ENCODE measurements at places on chromosomes 12 and 14. TPM values are rescaled to one million over a fixed set of nuclear protein-coding genes. Genes with fewer than 3 reads are reported as not detected.

- no peak for DNase-seq
Observed at GRCh38 chr14:32476532-32476931, 147.4 kb downstream of the AKAP6 start.

GRCh38 chr12:1013618-1014489 is 22.8 kb downstream of the ERC1 start:
- no peak for DNase-seq

DNA sequence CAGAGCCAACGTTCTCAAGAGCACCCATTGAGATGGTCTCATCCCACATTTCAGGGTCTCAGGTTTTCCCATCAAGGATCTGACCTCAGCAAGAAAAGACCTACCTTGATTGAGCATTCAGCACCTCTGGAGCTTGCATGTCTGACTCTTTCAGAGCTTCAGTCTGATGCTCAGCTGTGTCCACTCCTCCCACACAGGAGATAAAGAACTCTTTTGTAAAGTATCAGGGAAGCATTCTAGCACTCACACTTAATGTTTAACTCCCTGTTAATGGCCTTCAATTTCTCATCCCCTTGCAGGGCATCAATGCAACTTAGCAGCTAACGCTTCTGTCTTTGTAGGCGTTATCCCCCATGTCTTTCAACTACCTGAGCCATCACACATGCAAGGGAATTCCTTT is 124.1 kb downstream of the GALC start:
- DNase-seq = no peak

DNA sequence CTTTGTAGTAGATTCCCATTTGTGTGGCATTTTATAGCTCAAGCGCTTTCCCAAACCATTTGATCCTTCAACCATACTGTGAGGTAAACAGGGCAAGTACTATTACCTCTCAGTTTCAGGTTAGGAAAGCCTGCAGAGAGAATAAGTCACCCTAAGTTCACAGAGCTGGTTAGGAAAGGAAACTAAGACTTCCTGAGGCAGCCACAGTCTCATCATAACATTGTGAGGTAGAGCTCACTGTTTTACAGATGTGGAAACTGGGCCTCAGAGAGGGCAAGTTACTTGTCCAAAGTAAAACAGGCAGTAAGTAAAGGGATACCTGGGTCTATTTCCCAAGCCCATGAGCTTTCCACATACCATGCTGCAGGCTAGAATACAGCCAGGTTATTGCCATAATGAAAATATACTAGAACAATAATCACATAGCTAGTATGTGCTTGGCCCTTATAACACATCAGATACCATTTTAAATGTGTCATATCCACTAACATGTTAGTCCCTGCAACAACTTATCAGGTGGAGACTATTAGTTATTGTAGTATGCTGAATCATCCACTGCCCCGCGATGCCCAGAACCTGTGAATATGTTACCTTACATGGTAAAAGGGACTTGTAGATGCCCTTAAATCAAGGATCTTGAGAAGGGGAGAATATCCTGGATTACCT is 150.9 kb upstream of the GRIP1 start:
- no peak for DNase-seq

GRCh38 chr12:176321-177181 is 37.4 kb downstream of the SLC6A12 start:
- DNase-seq = no peak

The RD3L gene
- not detected for total RNA-seq

GRCh38 chr12:118238888-118239287 is 103.0 kb downstream of the PEBP1 start:
- no peak for DNase-seq

DNA sequence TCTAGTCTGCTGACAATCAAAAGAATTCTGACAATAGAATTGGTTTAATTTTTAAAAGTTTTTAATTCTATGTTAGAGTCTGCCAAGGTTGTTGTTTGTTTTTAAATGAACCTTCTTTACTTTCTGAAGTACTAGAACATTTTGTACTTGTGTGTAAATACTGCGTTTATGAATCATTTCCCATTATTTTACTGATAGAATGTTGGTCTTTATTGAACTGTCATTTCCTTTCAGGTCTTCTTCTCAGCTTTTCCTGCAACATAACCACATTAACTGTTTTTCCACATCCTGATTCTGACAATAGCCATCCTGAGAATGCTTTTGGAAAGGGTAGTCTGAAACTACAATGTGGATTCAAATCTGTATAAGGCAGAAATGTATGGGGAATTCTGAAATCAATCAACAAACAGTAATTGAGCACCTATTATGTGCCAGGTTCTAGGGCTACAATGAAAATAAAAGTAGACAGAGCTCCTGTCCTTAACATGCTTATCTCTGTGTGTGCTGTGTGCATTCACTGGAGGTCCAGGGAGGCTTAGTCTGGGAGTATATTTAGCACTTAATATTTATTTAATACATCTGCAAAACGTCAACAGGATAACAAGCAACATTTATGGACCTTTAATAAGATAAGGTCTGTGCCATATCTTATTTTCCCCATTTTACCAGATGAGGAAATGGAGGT is 73.1 kb upstream of the SLC38A2 start:
- no peak for DNase-seq

The BDKRB2 gene
- 0.05 TPM for total RNA-seq

- no peak for DNase-seq
Observed at GRCh38 chr12:131155131-131155530, 201.4 kb downstream of the ADGRD1 start.

DNA sequence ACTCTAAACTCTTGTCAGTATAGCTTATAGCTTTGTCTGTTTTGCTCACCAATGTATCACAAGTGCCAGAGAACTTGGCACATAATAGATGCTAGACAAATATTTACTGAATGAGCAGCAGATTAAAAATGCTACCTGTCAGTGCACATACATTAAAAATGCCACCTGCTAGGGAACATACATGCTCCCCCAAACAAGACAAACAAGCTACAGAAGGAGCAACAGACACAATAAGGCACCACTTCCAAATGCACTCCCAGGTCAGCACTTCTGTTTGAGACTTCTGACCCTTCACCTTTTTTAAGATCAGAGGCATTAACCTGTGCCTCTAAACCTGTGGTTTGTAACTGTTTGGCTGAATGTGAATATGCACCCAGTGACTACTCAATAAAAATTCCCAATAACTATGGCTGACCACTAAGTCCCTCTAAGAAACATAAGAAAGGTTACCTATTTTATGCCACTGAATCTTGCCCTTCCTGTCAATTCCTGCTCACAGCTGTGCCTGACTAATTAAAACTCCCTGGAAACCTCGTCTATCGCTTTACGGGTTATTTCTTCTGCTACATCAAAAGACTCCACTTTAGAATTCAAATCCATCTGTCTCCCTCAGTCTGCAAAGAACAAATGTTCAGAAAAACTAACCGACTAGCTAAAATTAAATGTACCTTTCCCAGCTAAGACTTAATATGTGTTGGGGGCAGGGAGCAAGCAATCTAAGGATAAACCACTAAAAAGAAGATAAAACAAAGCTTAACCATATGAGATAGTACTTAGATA is 41.0 kb downstream of the HECTD4 start:
- DNase-seq = no peak

The GLTP gene
- total RNA-seq = 24.8 TPM

- DNase-seq = no peak
Observed at GRCh38 chr14:51638071-51638944, 13.4 kb upstream of the FRMD6 start.

Measured in Panc1 (cell line).